ENCODE measurements at places on chromosomes 4 and X. TPM values are rescaled to one million over a fixed set of nuclear protein-coding genes. Genes with fewer than 3 reads are reported as not detected.

DNA sequence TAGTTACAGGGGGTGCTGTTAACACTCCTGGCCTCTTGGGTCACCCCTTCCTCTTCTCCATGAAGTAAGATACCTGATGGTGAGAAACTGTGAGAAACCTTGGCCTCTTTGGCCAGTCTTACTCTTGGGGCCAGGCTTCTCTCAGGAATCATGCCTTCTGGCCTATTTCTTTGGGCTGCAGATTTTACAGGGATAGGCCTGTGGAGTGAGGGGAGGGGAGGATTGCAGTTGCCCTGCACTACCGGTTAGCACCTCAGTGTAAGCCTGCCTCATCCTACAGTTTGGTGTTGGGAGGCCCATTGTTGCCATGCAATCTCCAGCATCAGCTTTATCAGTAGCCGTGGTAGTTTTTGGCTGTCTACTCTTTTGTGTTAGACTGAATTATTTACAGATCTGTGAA, 7.6 kb upstream of the PGRMC2 start:
- no peak for DNase-seq

- DNase-seq: no peak
Measured at GRCh38 chrX:40083979-40084359, 13.8 kb downstream of the BCOR start.

DMRTC1 gene
- not detected for total RNA-seq

GRCh38 chr4:40812856-40813255, 63.1 kb downstream of the NSUN7 start:
- no peak for DNase-seq

GRCh38 chr4:46388857-46389256, 1.1 kb downstream of the GABRA2 start:
- DNase-seq: no peak

- DNase-seq: no peak
Measured at GRCh38 chrX:2188330-2188792, 312.4 kb downstream of the DHRSX start.

ARHGAP6 gene
- total RNA-seq: 18.5 TPM

DNA sequence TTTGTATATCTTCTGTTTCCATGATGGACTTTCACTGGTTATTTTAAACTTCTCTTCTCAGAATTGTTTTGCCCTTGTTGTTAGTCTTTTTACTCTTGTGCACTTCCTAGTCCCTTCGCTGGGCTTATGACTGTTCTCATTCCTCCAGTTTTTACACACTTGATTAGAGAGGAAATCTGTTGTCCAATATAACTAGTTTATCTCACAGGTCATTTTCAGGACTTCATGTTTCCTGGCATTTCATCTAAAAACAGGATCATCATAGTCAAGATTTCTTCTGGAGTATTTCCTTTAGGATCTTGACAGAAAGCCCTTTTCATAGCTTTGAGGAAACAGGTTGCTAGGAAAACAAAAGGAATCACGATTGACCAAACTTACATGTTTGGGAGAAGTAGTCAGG, 3.0 kb downstream of the FNIP2 start:
- no peak for DNase-seq

DNA sequence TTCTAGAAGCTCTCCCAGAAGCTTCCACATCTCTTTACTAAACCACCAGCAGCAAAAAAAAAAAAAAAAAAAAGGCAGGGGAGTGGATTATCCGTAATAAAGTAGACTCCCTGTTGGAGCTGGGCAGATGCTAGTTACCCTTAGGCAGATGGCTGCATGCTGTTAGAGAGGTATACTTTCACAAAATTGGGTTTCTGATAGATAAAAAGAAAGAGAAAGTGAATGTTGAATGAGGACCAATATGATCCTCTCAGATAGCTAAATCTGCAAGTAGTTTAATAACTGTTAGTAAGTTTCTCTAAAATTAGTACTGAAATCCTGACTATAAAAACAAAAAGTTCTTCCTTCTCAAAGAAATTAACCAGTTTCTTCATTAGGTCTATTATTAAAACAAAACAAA, 195.4 kb downstream of the ANAPC10 start:
- DNase-seq: no peak

DNA sequence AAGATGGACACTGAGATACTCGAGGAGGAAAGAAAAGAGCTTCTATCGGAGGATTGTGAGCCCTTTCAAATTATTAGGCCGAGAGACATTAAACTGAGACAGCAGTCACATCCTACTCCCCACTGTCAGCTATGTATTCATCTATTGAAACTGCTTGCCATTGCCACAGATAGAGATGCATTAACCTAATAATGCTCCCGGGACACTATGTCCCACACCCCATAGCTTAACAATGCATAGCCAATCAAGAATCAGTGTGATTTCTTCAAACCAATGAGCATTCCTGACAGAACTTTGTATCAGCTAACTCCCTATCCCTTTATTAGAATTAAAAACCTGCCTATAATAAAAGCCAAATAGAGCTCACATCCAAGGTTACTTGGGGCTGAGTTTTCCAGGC, 118.1 kb upstream of the NEIL3 start:
- DNase-seq: no peak

GRCh38 chr4:58225460-58225859, 1115.3 kb upstream of the IGFBP7 start:
- DNase-seq: no peak

GRCh38 chrX:7775987-7776386, 67.0 kb upstream of the VCX start:
- DNase-seq: no peak

DNA sequence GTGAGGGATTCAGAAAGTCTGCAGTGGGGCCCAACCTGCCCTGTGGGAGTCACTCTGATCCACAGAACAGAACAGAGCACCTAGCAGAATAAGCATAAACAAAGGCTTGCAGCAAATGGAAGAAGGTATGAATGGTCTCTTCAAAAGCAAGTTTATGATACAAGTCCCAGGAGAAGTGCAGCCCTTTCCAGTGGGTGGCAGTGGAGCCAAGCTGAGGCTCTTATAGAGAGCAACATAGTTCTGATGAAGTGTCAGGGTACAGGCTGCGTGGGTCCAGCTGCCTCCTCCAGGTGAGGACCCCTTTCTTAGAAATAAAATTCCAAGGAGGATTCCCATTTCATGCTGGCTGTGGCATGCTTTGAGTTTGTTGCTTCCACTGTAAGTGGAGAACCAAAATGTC, 88.8 kb upstream of the PAK3 start:
- DNase-seq: no peak

GRCh38 chr4:185086053-185086452, 57.0 kb upstream of the SLC25A4 start:
- no peak for DNase-seq

SPARCL1 gene
- total RNA-seq: 230 TPM

- DNase-seq: no peak
Measured at GRCh38 chr4:129808242-129808641, 712.3 kb downstream of the C4orf33 start.

INTU gene
- 4.8 TPM for total RNA-seq

DNA sequence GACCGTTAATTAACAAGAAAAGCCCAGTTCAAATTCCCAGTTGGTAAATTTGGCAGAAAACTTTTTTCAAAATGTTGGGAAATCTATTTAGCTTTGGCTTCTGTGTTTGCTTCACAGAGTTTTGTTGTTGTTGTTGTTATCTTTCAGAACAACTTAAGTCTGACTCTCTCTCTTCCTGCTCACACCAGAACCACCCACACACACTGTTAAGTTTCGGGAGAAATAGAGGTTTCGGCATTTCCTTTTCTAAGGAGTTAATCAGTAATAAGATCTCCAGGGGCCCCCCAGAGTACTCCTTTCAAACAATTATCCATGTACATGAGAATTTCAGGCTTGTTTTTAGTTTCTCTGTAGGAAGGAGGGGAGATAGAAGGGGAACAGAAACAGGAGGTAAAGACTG, 106.2 kb upstream of the PTCHD1 start:
- no peak for DNase-seq

GRCh38 chrX:110448459-110448858, 89.8 kb downstream of the RTL9 start:
- no peak for DNase-seq

DNA sequence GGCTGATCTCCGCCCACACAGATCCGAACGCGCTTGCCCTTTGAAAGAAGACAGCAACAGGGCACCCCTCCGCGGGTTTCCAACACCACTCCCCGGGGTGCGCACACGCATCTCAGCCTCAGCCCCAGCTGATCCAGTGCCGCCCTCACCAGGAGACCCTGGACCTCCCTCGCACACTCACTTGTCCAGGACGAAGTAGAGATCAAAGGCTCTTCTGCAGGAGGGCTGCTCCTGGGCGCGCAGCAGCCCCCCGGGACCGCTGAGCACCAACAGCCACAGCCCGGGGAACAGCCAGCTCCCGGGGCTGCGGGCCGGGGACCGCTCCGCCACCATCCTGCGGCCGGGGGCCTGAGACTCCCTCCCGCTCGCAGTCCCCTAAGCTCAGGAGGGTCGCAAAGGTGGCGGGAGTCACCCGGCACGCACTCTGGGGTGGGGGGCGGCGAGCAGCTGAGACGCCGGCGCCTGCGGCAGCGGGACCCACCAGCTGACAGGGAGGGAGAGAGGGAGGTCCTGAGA, 743 bp downstream of the ANTXR2 start:
- DNase-seq: peak; percentile 90

ZNF718 gene
- 22.0 TPM for total RNA-seq

- peak; percentile 86 for DNase-seq
Measured at GRCh38 chr4:8917868-8918783, 46.5 kb upstream of the HMX1 start.

GRCh38 chr4:24824720-24825119, 29.3 kb downstream of the SOD3 start:
- DNase-seq: no peak

PRR27 gene
- total RNA-seq: not detected

DNA sequence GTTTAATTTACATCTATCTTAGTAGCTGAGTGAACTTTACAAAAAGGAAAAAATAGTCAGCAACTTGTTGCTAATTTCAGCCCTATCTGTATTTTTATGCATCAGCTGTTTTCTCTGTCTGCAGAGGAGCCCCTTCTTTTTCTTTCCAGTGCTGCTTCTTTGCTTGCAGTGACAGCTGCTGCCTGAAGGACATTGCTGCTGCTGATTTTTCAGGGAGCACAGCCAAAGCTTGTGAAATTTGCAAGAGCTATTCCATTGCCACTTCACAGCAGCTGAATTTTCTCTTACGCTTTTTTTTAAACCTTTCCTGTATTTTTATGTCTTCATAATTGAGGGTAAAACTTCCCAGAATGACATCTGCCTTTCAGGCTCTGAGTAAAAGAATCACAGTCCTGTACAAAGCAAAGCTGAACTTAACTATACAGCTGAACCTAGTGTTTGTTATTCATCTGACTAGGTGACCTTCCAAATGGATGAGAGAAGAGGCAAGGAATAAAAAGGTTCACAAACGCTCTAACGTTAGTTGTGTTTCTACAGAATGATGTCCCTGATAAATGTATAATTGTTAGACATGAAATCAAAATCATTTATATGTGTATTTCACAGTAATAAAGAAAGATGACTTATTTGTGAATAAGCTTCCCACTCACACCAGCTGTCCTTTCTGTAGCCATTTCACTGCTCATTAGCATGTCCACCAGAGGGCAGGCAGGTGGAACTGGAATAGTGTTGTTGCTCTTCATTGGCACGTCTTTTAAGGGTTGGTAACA, 541.4 kb downstream of the ADGRL3 start:
- no peak for DNase-seq

PAGE5 gene
- not detected for total RNA-seq

SH2D1A gene
- 13.1 TPM for total RNA-seq

DNA sequence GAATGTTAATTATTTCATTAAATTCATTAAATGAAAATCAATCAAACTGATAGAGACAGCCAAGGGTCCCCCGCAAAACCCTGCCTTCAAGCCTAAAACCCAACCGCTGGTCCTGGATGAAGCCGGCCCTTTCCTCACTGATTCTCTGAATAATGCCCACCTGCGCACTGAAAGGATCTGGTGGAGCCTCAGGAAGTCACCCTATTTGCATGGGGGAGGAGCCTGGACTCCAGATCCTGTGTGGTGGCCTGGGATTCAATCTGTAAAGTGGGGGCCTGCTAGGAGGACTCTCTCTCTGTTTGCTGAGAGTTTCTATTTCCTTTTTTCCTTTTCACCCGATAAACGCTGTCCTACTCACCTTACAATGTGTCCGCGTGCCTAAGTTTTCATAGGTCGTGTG, 97.9 kb upstream of the ADAMTS3 start:
- DNase-seq: no peak

- DNase-seq: no peak
Measured at GRCh38 chr4:180398564-180398963, 1844.6 kb upstream of the TENM3 start.

DNA sequence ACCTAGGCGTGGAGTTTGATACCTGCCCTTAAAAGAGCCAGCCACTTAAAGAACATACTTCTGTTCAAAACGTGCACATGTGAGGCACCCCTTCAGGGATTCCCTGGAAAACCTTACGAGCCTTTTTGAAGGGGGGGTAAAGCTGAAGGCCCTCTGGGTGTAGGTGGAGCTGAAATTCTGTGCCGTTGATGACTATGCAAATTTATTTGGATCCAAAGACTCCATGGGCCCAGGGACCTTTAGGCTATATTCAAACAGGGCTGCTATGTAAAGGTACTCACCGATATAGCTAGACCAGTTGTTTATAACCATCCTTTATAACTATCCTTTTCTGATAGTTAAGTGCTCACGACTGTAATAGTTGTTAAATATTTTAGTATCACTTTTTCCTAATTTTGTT, 40.3 kb upstream of the NFXL1 start:
- DNase-seq: no peak

- DNase-seq: no peak
Measured at GRCh38 chrX:38898261-38898660, 97.0 kb downstream of the MID1IP1 start.

DNA sequence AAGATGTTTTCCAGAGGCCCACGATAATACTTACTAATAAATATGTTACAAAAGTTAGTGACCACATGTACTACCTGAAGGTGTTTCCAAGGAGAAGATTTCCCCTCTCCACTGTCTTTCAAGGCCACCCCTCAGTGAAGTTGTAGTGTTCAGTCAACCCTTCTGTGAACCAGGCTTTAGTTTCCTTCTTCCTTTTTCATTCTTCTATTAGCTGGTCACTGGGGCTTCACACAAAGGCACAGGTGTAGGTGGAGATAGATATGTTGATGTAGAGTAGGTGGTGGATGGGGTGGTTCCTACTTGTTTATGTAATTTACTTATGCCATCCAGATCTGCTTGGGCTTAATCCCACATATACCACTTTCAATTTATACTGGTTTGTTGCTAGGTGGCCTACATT, 43.3 kb upstream of the ADAM29 start:
- DNase-seq: no peak

DNA sequence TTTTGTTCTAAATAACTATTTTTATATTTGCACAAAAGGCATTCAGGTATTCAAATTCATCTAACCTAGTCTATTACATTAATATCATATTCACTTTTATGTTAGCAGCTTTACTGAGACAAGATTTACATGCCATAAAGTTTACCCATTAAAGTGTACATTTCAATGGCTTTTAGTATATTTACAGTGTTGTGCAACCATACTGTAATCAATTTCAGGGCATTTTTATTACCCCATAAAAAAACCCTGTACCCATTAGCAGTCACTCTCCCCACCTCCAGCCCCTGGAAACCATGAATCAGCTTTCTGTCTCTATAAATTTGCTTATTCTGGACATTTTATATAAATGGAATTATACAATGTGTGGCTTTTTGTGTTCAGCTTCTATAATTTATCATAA, 95.9 kb upstream of the IL1RAPL1 start:
- DNase-seq: no peak

POLN gene
- total RNA-seq: 3.5 TPM

- no peak for DNase-seq
Measured at GRCh38 chr4:59583845-59584568, 1616.1 kb upstream of the ADGRL3 start.

USP51 gene
- 2.4 TPM for total RNA-seq

GRCh38 chr4:26085551-26085950, 171.5 kb downstream of the SMIM20 start:
- no peak for DNase-seq

- no peak for DNase-seq
Measured at GRCh38 chr4:105194328-105195231, 47.9 kb downstream of the TET2 start.

Data from spleen (tissue), 13 donors.